Midbrain (tissue), 1 donor: ENCODE measurements at places on chromosomes 12 and 14.
A peak's percentile ranks its signal among the peaks of the same experiment; 100 is the strongest.

DNA sequence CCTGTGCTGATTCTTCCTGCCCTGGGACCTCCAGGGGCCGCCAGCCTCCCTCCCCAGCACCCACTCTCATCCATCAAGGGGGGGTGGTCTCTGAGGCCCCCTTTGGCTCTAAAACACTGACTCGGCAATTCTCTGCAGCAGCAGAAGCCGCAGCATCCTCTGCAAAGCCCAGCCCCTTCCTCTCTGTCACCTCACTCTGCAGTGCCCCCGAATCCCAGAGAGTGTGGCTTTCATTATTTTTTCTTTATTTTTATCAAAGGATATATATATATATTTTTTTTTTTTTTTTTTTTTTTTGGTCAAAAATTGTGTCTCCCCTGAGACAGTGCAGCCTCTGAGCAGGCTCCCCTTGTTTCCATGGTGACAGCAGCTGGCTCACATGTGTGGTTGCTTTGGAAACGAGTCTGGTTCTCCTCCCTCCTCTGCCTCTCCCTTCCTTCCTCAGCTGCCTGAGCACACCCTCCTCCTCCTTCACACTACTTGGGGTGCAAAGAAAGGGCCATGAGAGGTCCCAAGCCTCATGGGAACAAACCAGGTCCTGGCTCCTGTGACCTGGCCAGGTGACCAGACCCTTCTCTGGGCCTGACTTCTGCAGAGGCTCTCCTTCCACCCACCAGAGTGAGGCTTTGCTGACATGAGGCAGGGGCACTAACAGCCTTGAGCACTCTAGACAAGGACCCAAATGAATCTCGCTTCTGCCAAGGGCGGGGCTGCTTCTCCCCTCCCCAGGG, 100.5 kb downstream of the LRRC74A start:
- DNase-seq = no peak

DNA sequence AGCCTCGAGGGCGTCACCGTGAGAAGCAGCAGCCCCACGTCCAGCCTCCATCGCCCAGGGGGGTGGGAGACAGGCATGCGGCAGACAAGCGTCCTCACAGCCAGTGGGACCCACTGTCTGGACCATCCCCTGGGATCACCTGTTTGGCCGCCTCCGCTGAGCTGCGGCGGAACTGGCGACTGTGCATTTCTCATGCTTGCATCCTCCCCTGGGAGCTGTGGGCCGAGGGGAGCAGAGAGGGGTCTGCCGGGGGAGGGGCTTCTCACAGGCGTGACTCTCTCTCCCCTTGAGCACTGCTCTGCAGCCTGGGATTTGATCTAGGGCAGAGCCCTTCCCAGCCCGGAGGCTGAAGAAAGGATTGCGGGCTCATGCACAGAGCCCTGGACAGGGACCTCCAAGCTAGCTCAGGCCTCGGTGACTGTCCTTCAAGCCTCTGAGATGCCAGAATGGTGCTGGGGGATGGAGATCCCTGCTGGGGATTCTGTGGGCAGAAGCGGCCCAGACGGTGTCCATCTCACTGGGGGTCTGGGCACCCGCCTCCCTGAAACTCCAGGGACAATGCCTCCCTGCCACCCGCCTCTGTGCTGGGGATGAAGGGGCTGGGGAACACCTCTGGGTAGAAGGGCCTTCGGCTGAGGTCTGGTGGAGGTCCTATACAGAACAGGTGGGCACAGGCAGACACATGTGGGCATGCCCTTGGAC, 61.1 kb downstream of the PRIMA1 start:
- DNase-seq = no peak

DNA sequence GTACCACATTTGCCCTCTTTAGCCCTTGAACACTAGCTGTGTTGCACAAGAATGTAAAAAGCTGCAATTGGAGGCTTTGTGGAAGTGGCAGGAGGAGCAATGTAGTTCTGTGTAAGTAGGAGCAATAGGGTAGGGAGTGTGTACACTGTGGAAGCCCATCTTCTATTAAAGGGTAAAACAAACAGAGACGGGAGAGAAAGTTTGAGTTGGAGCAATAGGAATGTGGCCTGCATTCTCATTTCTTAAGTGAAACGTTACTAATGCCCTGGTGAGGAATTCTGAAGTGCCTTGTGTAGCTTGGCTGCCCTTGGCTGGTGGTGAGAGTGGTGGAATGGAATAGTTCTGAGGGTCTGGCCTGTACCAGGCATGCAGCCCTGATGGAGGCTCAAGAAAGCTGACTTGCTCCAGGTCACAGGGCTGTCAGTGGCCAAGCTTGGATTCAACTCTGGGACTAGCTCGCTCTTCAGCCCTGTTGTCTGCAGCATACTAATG, 38.8 kb upstream of the ATP23 start:
- peak; percentile 19 for DNase-seq

- no peak for DNase-seq
These were observed 2.1 kb upstream of the RNASE13 start for GRCh38 chr14:21036751-21037150.

GRCh38 chr14:71588028-71588427, 344.2 kb upstream of the RGS6 start:
- DNase-seq = no peak

- DNase-seq = no peak
These were observed 195.2 kb downstream of the NTF3 start for GRCh38 chr12:5627053-5627630.

- no peak for DNase-seq
These were observed 8.9 kb upstream of the ETNK1 start for GRCh38 chr12:22615963-22616501.

GRCh38 chr12:105454688-105455087, 124.2 kb downstream of the C12orf75 start:
- no peak for DNase-seq

- DNase-seq = no peak
These were observed 88.4 kb downstream of the RPAP3 start for GRCh38 chr12:47617476-47617875.

DNA sequence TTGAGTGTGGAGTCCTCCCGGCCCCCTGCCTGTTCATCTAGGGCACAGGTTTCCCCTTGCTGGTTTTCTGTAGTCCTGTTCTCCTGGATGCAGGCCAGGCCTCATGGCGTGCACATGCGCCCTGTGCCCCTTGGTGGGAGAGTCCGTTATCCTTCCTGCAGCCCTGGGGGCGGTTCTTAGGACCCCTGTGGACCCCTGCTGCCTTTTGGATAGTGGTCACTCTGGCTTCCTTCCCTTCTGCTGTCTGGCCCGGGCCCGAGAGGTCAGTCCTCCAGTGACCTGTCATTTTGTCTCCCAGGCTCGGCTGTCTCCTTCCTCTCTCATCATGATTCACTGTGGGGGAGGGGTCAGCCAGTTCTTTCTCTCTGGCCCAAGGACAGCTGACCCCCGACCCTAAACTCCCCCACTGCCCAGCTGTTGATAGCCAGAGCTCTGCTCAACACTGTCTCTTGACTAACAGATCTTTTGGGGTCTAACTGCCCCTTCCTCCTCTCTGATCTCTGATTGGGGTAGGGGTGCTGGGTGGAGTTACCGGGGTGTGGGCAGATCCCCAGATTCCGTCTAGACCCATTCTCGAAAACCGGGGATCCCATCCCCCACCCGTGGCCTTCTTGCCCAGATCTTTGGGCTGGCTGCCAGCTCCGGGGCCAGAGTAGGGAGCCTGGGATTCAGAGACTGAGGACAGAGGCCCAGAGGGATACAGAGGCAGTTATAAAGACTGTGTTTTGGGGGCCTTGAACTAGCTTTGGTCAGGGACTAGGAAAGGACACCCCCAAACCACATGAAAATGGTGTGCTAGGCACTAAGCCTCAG, 7.0 kb downstream of the CCND2 start:
- no peak for DNase-seq

DNA sequence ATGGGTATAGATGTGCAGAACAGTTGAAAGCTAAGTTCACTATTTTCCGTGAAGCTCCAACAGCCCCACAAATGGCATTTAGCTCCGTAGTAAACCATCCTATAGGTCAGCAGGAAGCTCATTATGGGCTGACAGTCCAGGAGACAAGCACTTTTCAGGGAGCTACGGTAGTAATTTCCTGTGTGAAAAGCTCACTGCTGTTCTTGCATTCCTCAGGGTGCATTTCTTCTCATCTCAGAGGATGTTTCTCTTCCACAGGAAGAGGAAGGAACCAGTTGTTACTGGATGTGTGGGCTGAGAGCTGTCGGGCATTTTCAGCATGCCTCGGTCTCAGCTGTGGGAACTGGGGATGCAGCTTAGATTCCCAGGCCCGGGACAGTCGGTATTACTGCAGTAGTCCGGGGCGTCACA, 72.8 kb downstream of the GALNT4 start:
- DNase-seq = no peak

GRCh38 chr12:109883461-109883860, 3.1 kb upstream of the GLTP start:
- no peak for DNase-seq

DNA sequence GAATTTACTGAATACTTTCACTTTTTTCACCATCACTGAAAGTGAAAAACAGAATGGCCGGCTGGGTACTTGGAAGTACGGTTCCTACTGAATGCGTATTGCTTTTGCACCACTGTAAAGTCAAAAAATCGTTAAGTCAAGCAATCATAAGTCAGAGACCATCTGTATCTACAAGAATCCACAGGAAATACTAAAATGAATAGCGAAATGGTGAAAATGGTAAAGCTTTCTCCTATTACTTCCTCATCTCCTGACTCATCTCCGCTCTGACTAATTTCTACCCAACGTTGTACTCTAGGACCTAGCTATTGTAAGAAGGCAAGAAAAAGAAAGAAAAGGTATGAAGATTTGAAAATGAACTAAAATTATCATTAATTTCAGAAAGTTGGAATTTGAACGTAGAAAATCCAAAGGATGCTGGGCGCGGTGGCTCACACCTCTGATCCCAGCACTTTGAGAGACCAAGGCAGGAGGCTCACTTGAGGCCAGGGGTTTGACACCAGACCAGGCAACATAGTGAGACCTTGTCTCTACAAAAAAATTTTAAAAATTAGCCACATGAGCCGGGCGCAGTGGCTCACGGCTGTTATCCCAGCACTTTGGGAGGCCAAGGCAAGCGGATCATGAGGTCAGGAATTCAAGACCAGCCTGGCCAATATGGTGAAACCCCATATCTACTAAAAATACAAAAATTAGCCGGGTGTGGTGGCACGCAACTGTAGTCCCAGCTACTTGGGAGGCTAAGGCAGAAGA, 5.3 kb upstream of the CDCA4 start:
- DNase-seq = no peak

- peak; percentile 2 for DNase-seq
These were observed 47.3 kb upstream of the PAWR start for GRCh38 chr12:79737875-79738718.

- no peak for DNase-seq
These were observed 9.2 kb downstream of the ATF7 start for GRCh38 chr12:53616950-53617349.
